ENCODE measurements at places on chromosomes 2 and 18.

GRCh38 chr2:164850235-164850634 is 8.6 kb upstream of the COBLL1 start:
- no peak for DNase-seq

DNA sequence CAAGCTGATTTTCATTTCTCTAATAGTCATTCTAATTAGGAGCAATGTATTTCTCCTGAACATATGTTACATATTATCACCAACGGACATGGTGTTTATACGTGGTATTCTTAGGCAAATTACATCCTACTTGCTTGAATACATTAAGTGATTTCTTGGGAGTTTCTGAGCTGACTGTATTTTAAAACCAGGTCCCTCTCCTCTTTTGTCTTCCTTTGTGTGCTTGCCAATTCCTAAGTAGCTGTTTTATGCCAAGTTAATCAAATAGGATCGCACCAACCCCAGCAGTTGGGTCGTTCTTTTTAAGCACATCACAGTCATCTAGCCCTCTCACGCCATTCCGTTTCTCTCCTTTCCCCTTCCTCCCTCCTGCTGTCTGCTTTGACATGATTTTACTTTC is 75.4 kb upstream of the MAP2 start:
- DNase-seq = no peak

DNA sequence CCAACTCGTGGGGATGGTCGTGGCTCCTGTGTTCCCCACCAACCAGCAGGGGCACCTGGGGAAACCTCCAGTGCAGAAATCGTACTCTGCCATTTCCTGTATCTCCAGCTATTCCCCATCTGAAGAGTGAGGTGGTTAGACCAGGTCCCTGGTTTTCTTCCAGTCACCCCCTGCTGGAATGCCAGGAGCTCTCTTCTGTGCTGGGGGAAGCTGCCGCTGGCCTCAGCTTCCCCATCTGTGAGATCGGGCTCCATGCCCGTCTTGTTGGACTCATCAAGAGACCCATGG is 119.7 kb downstream of the INHBB start:
- no peak for DNase-seq

- no peak for DNase-seq
These were observed 144.4 kb downstream of the PIEZO2 start for GRCh38 chr18:11004951-11005350.

GRCh38 chr2:86194751-86195054 is 559 bp downstream of the IMMT start:
- peak; percentile 98 for DNase-seq

GRCh38 chr2:10930721-10931516 is 19.2 kb downstream of the KCNF1 start:
- DNase-seq = no peak

GRCh38 chr2:168901003-168901402 is at the start of gene G6PC2:
TSS of gene G6PC2 (plus strand) at chr2:168901291. CDS start at chr2:168901332, 41 bp downstream.
- DNase-seq = no peak

DNA sequence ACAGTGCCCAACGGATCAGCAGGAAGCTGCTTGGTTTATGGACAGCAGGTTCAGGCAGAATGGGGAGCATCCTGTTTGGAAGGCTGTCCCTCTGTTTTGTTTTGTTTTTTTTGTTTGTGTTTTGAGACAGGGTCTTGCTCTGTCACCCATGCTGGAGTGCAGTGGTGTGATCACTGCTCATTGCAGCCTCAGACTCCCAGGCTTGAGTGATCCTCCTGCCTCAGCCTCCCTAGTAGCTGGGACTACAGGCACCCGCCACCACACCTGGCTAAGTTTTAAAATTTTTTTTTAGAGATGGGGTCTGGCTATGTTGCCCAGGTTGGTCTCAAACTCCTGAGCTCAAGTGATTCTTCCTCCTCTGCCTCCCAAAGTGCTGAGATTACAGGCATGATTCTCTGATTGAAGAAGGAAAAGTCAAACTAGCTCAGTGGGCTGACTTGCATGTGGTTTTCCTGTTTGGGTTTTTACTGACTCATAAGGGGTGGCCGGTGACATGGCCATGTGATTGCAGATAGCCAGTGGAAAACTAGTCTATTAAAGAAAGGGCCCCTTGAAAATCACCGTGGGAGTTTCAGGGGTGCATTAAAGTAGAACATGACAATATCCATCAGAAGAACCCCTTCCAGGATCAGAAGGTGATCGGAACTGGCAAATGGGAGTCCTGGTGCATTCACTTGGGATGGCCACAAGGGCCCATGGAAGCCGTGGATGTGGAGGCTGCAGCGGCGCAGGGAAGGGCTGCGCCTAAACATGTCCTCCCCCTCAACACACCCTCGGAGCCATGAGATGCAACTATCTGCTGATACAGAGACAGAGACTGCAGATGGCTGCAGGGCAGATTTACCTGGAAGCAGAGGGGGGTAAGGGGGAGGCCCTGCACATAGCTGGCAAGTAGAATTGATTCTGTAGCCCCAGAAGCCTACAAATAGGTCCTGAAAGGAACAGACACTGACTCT is 26.5 kb downstream of the AQP12B start:
- DNase-seq = no peak

DNA sequence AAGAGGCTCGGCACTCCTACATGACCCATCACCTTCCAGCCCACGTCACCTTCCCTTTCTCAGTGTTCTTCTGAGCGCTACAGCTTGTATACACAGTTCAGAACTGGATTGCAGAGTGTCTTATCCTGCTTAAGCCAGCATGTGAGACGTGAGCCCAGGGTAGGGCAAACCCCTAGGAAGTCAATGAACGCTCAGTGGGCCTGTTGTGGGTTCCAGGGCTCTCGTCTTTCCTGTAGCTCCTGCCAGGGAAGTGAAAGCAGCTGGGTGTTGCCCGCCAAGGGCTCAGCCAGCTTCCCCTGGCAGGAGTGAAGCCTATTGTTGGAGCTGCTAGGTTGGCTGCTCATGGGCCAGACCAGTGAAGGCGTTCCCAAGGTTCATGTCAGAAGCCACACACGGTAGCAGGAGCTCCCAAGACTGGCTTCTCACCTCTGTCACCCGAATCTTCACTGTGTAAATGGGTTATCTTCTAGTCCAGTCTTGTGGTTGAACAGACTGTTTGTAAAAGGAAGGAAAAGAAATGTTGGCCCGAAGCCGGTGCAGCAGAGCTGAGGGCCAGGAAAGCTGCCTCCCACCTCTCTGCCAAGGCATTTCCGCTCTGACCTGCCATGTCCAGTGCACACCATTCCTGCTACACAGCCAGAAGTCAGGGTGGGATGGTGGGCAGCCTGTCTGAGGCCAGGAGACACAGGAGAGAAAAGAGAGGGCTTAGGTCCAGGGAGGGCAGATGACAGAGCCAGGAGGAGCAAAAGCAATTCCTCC is 69.6 kb upstream of the RMDN2 start:
- no peak for DNase-seq

DNA sequence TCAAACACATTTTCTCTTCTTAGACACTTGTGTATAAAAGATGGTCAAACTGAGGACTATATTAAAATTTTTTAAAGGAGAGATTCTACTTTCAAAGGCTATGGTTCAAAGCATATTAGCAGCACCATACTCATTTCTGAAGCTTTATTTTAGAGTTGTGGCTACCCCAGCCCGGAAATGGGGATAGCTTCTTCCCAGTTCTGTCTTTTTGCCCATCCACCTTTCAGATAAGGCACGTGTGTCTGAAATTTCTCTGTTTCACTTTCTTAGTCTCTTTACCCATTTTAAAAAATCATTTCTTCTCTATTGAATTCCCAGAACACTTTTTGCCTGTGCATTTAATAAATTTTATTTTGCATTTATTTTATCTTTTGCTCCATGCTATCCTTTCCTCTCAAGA is 431.5 kb downstream of the RNF144A start:
- no peak for DNase-seq

DNA sequence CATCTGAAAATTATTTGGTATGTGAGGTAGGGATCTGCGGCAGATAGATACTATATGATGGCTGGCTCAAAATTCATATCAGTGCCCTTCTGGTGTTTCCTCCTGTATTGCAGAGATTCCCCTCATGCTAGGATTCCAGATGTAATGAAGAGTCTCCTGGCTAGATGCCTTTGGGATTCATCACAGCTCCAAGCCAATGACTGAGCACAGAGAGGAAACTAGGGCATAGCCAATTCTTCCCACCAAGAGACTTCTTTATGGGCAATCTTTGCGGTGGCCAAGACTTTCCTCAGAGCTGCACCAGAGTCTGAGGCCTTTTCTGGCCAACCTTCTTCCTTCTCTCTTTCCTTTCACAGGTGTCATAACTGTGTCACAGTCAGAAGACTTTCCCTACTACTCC is 25.5 kb upstream of the CIB4 start:
- no peak for DNase-seq

DNA sequence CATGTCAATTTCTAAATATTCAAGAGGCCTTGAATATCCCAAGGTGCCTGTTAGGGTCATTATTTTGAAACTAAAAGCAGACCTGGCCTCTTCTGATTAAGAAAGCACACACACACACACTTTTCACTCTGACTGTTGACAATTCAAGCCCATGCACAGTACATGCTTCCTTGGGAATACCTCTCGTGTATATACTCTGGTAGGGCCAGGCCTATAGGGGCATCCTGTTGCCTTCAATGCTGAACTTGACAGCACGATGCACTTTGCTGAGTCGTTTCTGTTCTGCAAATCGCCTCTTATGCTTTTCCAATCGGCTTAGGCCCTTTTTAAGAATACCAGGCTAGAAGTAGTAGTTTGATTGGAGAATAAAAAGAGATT is 40.6 kb downstream of the IWS1 start:
- DNase-seq = no peak

DNA sequence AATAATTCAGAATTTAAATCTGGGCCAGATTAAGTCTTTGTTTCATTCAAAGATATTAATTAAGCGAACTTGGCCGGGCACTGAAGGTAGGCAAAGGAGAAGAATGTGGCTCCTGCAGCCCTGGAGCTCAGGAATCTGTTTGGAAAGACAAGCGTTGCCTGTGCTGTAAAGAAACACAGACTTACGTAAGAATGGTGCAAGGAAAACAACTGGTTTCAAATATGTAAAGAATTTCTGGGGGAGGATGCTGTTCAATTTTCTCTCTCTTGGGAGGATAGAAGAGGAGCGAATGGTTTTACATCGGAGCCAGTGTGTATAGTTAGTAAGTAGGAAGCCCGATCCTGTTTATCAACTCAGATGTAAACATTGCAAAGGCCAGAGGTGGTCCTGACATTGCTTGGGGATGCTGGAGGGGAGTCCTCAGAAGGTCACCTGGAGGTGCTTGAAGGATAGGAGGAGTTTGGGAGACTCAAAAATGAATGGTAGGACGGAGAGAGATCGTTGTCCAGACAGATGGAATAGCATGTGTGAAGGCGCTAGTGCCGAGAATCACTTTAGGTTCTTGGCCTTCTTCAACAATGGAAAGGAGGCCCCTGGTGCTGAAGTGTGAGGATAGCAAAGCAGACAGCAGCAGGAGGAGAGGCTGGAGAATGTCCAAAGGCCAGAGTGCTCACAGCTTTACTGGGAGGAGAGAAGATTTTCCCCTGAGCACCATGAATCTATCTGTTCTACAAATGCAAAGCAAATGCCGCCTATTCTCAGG is 456.1 kb downstream of the LPIN1 start:
- peak; percentile 77 for DNase-seq

- DNase-seq = no peak
These were observed 54.9 kb upstream of the OTOS start for GRCh38 chr2:240195316-240195861.

- DNase-seq = no peak
These were observed 2.6 kb upstream of the ZFP36L2 start for GRCh38 chr2:43228756-43229659.

- DNase-seq = no peak
These were observed 166.3 kb upstream of the NYAP2 start for GRCh38 chr2:225233234-225233633.

DNA sequence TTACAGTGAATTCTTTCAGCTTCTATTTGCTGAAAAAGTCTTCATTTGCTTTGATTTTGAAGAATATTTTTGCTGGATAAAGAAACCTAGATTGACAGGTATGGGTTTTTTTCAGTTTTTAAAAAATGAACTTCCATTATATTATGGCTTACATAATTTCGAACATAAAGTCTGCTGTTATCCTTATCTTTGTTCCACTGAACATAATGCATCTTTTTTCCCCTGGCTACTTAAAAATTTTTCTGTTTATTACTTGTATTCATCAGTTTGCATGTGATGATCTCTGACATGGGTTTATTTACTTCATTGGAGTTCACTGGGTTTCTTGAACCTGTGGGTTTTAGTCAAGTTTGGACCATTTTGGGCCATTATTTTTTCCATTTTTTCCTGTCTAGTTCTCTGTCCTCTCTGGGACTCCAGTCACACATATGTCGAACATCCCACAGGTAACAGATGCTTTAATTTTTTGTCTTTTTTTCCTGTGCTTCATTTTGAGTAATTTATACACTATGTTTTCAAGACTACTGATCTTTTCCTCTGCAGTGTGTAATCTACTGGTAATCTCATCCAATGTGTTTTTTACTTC is 33.1 kb downstream of the SEC11C start:
- DNase-seq = no peak

DNA sequence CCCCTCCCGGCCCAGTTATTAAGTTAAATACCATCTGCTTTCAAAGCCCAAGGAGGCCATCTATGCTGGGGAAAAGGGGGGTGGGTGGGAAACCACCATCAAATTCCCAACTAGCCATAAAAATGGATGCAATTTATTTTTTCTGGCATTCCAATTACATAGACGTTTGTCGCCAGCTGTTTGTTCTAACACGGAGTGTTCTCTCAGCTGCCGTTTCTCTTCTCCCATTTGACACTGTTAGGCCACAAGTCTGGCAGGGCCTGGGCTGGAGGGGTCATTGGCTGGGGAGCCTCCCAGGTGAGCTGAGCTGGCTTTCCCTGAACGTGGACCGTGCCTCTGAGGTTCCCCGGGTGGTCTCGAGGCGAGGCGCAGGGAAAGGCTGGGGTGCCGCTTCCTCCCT is 16.6 kb downstream of the ATOH8 start:
- DNase-seq = peak; percentile 80

DNA sequence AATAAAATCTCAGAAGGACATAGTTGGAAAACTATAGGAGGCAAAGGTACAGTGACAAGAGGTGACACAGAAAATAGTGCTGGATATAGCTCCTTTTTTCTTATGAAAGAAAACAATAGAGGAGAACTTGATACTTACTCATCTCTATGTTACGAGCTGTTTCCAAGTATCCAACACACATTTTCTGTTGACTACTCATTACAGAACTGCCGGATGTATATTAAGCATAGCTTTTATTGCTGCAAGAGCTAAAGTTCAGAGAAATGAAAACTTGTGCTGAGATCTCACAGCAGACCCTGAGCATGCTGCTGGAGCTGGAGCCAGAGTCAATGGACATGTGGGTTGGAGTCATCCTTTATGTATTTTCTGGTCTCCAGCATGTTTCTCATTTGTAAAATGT is 210.0 kb upstream of the NT5C1B start:
- no peak for DNase-seq

GRCh38 chr2:216696751-216697560 is 1.6 kb upstream of the IGFBP5 start:
- peak; percentile 78 for DNase-seq

DNA sequence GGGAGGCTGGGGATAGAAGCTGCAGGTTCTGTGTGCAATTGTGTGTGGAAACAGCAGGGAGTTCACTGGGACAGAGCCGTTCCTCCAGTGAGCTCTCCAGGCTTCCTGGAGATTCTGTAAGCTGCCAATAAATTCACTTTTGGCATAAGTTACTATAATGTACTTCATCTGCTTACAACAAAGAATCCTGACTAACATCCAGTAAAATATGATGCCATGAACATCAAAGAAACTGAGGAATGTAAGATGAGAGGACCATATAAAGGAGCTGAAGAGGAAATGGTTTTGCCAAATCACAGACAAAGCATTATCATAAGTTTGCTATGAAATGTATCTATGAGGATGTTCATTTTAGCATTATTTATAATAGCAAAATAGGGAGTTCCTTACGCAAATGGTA is 175.3 kb downstream of the KCNE4 start:
- no peak for DNase-seq

Data from kidney (tissue), 22 donors.